Esophagus squamous epithelium (tissue), 5 donors: ENCODE measurements at places on chromosomes 1 and 21. TPM values are rescaled to one million over a fixed set of nuclear protein-coding genes. Genes with fewer than 3 reads are reported as not detected.
A peak's percentile ranks its signal among the peaks of the same experiment; 100 is the strongest.

DNA sequence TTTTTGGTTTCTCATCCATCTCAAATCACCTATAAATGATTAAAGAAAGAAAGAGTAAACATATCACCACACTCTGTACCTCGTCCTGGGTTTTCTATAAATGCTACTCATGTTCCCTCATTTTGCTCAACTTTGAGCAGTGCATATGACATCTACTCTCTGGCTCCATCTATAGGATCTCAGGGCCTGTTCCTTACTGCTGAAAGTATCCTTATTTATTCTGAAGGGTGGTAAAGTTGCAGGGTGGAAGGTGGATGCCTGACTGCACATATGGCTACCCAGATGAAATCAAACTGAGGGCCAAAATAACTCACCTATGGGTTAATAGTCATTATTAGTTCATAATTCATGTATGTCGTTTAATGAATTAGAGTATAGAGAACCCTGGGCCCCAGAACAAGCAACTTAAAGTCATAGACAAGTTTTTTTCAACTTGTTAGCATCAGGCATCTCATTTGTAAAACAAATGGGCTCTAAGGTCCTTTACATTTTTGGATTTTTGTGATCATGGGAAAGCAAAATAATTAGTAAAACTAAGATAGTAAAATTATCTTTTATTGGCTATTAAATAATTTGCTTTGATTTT, 46.5 kb downstream of the NCF2 start:
- peak overlapping the region; percentile 4 for H3K27ac ChIP-seq
- H3K27me3 ChIP-seq: no peaks in the 10 kb centered on the region
- DNase-seq: no peak
- H3K36me3 ChIP-seq: peaks cover 41% of the 10 kb centered on the region
- H3K4me3 ChIP-seq: no peak overlapping the region

GRCh38 chr21:43005635-43006034, 31.3 kb downstream of the PKNOX1 start:
- H3K27ac ChIP-seq: no peak overlapping the region
- no peaks in the 10 kb centered on the region for H3K4me1 ChIP-seq
- DNase-seq: no peak
- no peaks in the 10 kb centered on the region for H3K27me3 ChIP-seq
- H3K4me3 ChIP-seq: no peak overlapping the region

DNA sequence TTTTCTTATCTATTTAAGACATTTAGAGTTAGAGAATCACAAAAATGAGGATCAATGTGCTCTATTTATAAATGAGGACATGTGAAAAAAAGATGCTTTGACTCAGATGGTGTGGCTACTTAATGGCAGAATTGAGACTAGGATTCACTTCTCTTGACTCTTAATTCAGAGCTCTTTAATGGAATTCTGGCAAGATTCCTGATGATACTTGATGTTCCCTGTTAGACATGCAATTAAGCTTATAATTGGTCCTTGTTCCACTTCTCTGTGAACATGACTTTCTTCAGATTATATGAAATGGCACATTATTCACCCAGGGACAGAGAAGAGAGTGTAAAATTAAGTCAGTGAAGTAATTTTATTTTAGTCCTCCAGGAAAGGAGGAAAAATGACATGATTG, 165.3 kb downstream of the LRRC7 start:
- H3K36me3 ChIP-seq: no peaks in the 10 kb centered on the region
- DNase-seq: no peak
- no peak overlapping the region for H3K4me3 ChIP-seq
- H3K27me3 ChIP-seq: no peaks in the 10 kb centered on the region

DNA sequence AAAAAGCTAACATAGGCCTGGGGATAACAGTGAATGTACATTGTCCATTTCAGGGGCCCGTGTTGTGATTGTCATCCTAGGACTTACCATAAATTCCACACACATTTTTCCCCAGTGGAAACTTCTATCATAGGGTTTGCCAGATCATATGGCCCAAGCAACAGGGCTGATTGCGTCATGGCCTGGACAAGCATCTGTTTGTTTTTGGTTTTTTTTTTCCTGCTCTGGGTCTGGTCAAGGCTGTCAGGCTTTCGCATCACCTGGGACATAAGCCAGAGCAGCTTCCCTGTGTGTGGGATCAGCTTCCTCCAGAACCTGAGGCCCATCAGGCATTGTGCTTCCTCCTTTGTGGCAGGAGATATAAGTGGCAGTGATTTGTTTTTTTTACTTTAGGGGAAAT, 598.5 kb upstream of the USP24 start:
- H3K27ac ChIP-seq: no peak overlapping the region
- no peaks in the 10 kb centered on the region for H3K27me3 ChIP-seq
- no peak overlapping the region for H3K4me3 ChIP-seq
- DNase-seq: no peak
- no peaks in the 10 kb centered on the region for H3K36me3 ChIP-seq
- H3K4me1 ChIP-seq: no peaks in the 10 kb centered on the region

- H3K36me3 ChIP-seq: no peaks in the 10 kb centered on the region
- peak overlapping the region; percentile 62 for H3K4me3 ChIP-seq
- DNase-seq: no peak
- peak overlapping the region; percentile 90 for H3K27ac ChIP-seq
- peaks cover 100% of the 10 kb centered on the region for H3K4me1 ChIP-seq
- H3K27me3 ChIP-seq: no peaks in the 10 kb centered on the region
Measured at GRCh38 chr1:18949686-18950400, 6.6 kb downstream of the IFFO2 start.

- H3K4me3 ChIP-seq: no peak overlapping the region
- H3K27me3 ChIP-seq: no peaks in the 10 kb centered on the region
- H3K27ac ChIP-seq: peak overlapping the region; percentile 97
- no peak for DNase-seq
Measured at GRCh38 chr1:207025146-207025880, 7.2 kb downstream of the C1orf116 start.

- DNase-seq: no peak
- H3K27me3 ChIP-seq: no peaks in the 10 kb centered on the region
- H3K4me3 ChIP-seq: no peak overlapping the region
Measured at GRCh38 chr1:8974551-8974950, 28.9 kb downstream of the CA6 start.

DNA sequence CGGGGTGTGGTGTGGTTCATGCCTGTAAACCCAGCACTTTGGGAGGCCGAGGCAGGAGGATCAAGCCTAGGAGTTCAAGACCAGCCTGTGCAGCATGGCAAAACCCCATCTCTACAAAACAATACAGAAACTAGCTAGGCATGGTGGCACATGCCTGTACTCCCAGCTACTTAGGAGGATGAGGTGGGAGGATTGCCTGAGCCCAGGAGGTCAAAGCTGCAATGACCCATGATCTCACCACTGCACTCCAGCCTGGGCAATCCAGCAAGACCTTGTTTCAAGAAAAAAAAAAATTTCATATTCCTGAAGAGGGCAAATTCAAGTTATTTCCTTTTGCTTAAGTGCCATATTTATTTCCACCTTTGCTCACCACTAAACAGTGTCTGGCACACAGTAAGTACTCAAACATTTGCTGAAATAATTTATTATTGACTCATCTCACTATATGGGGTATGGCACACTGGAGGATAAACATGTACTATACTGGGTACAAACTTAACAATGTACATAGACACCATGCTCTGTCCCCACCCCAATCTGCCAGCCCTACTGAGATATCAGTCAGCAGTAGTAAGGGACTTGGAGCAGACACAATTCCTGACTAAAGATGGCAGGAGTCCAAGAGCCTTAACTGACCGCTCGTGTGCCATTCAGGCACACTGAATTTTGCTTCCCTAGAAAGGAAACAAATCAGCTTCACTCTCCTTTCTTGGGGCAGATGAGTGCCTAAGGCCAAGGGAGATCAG, 15.5 kb downstream of the MEAF6 start:
- H3K27ac ChIP-seq: no peak overlapping the region
- peaks cover 95% of the 10 kb centered on the region for H3K36me3 ChIP-seq
- H3K4me3 ChIP-seq: no peak overlapping the region
- H3K4me1 ChIP-seq: no peaks in the 10 kb centered on the region

DNA sequence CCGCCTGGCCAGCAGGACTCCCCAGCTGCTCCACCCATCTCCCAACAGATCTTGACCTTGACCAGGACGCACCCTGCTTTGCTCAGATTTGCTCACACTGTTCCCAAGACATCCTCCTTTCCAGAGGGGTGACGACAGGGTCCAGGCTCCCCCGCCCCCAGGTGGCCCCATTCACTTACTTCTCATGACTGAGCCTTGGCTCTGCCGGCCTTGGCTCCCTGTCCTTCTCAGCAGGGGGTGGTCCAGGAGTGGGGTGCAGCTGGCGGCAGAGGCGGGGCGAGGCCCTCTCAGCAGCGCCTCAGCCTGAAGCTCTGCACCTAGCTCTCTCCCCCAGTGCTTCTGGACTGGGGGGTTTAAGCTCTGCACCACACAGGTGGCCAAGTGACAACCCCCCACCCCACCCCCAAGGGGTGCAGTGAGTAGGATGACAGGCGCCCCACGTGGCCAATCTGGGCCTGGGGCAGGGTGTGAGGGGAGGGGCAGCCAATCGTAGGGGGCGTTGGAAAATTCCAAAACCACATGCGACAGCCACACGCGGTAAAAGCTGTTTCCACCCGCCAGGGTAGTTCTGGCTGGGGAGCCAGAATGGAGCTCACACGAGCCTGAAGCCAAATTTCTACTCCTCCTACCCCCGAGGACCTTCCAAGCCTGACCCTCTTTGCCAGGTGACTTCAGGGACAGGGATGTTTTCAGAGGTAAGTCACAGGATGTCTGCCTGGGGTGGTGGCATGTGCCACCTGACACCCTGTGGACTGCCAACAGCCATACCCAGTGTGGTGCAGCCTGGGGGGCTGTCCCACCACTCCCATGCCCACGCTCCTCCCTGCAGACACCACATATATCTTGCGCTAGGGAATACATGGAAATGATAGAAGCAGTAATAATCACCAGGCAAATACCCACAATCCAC, 5.6 kb downstream of the RORC start:
- no peaks in the 10 kb centered on the region for H3K27me3 ChIP-seq
- DNase-seq: no peak
- H3K27ac ChIP-seq: no peak overlapping the region
- H3K36me3 ChIP-seq: no peaks in the 10 kb centered on the region
- no peak overlapping the region for H3K4me3 ChIP-seq
- H3K4me1 ChIP-seq: no peaks in the 10 kb centered on the region

The RHD gene
- total RNA-seq: not detected

The SLC1A7 gene
- not detected for total RNA-seq

The XKR8 gene
- total RNA-seq: 2.9 TPM

The RNF186 gene
- not detected for total RNA-seq

The KLF17 gene
- not detected for total RNA-seq

The KRTAP21-2 gene
- total RNA-seq: not detected
